ENCODE measurements at places on chromosomes 4 and X.
A peak's percentile ranks its signal among the peaks of the same experiment; 100 is the strongest.

GRCh38 chr4:41160012-41160789 is 54.1 kb downstream of the APBB2 start:
- DNase-seq: no peak

DNA sequence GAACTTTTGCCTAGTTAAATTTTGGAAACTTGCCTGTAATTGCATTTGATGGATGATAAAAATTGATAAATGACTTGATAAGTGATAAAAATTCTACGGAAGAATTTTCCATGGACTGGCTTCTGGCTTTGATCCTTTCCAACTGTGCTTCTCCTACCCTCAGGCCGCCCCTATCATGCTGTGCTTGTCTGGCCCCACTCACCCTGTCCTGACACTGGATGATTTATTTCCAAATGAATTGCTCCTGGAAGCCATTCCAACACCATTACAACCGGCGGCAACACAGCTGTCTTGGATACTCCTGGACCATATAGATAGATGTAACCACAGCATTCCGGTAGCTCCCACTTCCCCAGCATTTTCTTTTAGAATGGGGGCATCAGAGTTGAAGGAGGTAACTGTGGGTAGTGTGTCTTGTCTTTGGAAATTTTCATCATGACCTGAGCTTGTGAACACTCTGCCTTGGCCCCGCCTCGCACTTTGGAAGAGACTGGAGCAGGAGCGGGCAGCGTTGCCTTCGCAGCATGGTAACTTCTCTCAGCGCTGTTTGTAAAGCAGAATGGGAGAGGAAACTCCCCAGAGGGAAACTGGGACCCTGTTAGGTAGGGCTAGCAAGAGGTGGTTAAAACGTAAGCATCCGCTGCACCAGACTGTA is 77.4 kb downstream of the TBL1X start:
- DNase-seq: no peak

GRCh38 chrX:28693101-28693500 is 105.9 kb downstream of the IL1RAPL1 start:
- no peak for DNase-seq

DNA sequence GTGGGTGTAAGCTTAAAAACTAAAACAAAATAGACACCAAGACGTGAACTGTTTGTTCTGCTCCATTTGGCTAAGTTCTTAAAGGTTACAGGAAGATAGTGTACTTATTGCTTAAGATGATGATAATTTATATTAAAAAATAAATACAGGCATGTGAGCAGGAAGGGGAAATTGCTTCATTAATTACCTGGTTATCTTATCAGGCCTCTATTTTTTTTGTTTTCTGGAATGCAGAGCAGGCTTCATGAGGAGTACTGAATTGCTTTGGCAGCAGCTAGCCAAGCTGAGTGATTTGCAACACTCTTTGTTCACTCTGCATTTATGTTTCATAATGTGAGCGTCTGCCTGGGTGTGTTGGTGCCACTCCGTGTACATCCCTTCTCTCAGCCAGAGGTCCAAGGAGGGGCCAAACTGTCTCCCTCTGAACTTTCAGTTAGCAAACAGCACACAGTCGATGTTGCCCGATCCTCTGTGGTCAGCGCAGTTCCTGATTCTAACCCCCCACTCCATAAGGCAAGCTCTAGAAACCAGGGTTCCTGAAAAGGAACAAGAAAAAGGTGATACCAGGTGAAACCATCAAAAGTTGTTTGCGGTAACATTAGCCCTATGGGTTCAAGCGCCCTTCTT is 348.2 kb downstream of the SPRY1 start:
- peak; percentile 13 for DNase-seq

GRCh38 chr4:185249105-185249504 is 39.7 kb downstream of the SNX25 start:
- DNase-seq: no peak

GRCh38 chr4:129823105-129823504 is 727.2 kb downstream of the C4orf33 start:
- no peak for DNase-seq

DNA sequence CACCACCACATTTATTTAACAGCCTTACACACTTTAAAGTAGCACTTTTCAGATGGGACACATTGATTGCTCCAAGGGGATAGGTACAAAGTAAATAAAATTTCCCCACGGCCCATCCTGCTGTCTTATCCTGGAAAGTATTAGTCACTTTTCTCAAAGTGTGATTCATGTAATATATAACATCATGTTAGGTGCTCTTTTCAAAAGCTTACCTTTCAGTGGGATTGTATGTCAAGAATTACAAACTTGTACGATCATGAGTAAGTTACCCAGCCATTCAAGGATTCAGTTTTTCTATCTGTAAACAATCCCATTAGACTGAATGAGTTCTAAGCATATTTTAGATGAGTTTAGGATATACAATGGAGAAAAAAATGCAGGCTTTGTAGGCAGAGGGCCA is 876.6 kb upstream of the GRID2 start:
- no peak for DNase-seq

GRCh38 chrX:38768079-38768478 is 33.2 kb upstream of the MID1IP1 start:
- DNase-seq: peak; percentile 19

DNA sequence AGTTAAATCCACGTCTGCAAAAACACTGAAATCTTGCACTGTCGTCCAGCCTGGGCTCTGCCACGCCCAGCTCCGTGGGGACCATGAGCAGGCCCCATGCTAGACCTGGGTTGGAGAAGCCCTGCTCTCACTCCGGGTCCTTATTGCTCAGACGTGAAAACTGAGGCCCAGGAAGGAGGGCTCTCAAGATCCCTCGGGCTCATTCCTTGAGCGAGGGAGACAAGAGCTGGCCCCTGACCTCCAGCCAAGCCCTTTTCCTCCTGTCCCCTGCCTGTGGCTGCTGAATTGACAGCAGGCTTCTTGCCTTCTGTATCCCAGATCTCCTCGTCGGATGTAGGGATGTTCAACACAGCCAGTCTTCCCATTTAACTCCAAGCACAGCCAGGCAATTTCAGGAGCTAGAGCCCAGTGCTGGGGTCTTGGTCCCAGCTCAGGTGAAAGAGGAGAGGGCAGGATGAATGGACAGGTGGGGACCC is 109.5 kb downstream of the CPZ start:
- DNase-seq: no peak

GRCh38 chr4:140807491-140808252 is 51.5 kb upstream of the TBC1D9 start:
- peak; percentile 73 for DNase-seq

GRCh38 chr4:180372691-180373090 is 1870.5 kb upstream of the TENM3 start:
- DNase-seq: no peak

DNA sequence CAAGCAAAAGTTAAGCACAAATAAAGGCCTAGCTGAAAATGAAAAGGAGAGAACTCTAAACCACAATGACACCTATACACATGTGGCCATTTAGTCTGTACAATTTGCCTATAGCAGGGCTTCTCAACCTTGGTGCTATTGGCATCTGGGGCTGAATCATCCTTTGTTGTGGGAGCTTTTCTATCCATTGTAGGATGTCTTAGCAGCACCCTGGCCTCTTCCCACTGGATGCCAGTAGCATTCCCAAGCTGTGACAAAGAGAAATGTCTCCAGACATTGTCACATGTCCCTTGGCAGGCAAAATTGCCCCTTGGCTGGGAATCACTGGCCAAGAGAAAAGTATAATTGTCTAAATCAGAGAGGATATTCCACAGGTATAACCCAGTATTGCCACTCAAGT is 13.5 kb upstream of the PRPS2 start:
- no peak for DNase-seq

DNA sequence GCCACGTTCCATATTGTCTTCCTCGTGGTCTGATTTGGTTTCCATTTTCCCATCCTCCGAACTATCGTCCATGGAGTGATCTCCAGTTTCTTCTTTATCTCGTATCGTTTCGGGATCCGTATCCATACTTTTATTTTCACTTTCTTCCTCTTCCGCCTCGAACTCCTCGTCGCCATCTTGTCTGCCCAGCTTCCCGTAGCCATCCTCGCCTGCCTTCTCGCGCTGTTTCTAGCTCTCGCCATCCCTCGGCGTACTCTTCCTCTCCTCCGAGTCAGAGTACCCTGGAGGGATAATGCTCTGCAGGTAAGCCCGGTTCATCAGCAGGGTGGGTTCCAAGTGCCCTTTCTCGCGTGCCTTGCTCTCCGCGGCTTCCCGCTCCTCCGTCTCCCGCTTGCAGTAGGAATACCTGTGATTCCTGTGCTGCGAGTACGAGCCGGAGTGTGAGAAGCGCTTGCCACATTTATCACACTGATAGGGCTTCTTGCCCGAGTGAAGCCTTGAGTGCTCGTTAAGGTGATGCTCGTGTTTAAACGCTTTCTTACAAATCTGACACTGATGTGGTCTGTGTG is 134.5 kb upstream of the TAPT1 start:
- DNase-seq: no peak

- DNase-seq: peak; percentile 41
Observed at GRCh38 chr4:163492951-163493504, 1.5 kb upstream of the TMA16 start.

DNA sequence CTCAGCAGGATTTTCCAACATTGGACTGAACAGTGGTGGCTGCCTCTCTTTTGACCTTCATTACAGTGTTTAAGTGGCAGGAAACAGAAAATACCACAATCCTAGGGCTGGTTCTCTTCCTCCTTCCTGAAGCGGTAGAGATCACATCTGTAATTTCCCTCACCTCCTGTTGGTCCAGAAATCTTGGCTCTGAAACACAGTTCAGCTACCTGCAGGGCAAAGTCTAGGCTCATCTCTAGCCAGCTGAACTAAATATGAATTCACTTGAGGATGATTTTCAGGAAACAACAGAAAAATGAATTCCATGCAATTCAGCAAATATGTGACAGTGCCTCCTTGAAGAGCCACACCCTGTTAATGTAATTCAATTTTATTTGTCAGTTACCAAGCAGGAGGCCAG is 531.9 kb downstream of the INPP4B start:
- DNase-seq: no peak

DNA sequence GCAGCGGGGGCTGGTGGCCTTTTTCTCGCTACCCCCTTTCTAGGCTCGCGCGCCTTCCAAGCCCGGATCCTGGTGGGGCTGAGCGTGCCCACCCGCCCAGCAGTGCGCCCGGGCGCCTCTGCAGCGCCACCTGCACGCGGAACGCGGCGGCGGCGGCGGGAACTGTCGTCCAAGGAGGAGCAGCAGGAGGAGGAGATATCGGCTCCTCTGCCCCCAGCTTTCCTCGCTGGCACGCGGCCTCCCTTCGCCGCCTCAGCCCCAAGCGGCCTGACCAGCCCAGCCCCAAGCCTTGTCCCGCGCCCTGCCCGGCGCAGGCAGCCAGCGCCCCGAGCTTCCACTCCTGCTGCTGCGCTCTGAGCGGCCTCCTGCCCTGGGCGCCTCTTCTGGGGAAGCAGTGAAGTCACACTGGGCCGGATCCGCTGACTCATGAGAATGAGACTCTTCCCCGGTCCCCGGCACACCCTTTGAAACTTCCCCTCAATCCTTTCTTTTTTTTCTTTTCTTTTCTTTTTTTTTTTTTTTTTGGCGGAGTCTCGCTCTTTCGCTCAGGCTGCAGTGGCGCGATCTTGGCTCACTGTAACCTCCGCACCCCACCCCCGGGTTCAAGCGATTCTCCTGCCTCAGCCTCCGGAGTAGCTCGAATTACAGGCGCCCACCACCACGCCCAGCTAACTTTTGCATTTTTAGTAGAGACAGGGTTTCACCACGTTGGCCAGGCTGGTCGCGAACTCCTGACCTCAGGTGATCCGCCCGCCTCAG is 10.6 kb upstream of the ELF4 start:
- DNase-seq: peak; percentile 67

DNA sequence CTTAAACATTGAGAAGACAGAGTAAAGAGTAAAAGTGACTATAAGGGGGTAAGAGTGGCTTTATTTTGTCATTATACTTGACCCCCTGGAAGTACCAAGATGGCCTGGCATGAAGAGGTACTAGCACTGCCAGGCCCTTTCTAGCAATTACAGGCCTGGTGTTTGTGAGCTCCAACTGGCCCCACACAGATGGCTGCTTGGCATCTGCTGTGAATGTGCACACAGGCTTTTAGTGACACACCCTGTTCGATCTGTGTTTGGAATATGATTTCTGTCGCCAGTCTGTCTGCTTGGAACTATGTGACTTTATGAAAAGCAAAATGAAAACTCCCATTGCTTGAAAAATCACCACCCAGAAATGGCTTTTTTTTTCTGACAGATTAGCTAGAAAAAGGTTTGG is 123.3 kb downstream of the CLCN4 start:
- no peak for DNase-seq

GRCh38 chrX:129561453-129561852 is 21.4 kb downstream of the OCRL start:
- DNase-seq: no peak

DNA sequence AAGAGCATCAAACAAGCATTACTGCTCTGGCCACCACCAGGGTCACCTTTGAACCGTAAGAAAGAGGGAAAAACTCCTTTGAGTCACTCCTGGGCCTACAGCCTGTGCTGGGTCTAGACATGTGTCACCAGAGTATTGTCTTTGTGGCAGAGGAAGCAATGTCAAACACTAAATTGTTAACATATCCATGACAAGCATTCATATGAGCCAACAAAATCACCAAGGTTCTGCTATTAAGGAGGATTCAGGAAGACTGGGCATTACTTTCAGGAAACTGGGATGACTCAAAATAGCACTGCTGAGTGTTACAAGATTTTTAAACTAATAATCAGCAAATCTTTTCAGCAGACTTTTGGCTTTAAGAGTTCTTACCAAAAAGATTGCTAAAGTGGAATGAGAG is 28.1 kb downstream of the LGI2 start:
- DNase-seq: no peak

DNA sequence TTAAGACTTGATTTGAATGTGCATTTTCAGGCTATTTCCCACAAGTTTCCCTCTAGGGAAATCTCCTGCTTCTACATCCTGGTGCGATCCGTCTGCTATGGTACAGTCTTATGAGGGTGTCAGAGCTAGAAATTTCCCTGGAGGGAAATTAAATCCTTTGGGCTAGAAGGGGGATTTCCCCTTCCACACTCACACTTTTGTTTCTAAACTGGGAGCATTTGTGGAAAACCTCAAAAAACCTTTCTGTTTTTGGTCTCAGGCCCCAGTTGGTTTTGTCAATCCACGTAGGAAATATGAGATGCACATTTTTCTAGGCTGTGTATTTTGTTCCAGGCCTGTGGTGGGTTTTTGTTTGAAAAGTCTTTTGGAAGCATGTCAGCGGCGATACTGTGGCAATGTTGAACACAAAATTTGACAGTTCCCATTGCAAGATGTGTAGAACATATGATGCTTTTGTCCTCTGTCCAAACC is 17.8 kb downstream of the HMGB3 start:
- no peak for DNase-seq

DNA sequence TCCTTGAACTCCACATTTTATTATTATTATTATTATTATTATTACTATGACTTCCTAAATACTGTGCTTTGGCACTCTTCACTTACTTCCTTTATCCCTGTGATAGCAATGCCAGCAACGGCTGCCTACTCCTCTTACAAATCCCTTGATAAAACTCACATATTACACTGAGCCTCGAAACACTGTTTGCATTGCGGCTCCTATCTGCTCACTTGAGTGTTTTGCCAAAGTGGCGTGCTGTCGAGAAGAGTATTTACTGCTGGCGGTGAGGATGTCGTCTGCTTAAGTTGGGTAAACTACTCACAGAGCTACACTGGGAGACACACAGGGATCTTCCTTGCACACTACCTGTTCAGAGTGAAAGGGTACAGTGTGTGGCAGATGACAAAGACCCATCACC is 143.4 kb upstream of the VCX3A start:
- DNase-seq: no peak
